Fibroblast of lung (primary cell): ENCODE measurements at places on chromosomes 13 and 19. TPM values are rescaled to one million over a fixed set of nuclear protein-coding genes. Genes with fewer than 3 reads are reported as not detected.

The URAD gene
- not detected in 2 replicates for total RNA-seq

- H3K27me3 ChIP-seq: no peaks in the 10 kb centered on the region
- peak overlapping the region; percentile 26 for H3K27ac ChIP-seq
- peak overlapping the region; percentile 49 for H3K4me3 ChIP-seq
- H3K4me1 ChIP-seq: peaks cover 7% of the 10 kb centered on the region
- H3K36me3 ChIP-seq: no peaks in the 10 kb centered on the region
- DNase-seq: peak; percentile 41
Observed at GRCh38 chr13:23571431-23571830, 1.2 kb downstream of the TNFRSF19 start.

- no peaks in the 10 kb centered on the region for H3K36me3 ChIP-seq
- H3K4me3 ChIP-seq: no peak overlapping the region
- no peak for DNase-seq
- H3K4me1 ChIP-seq: no peaks in the 10 kb centered on the region
- no peak overlapping the region for H3K27ac ChIP-seq
- H3K27me3 ChIP-seq: no peaks in the 10 kb centered on the region
Observed at GRCh38 chr13:102784483-102784882, 10.9 kb upstream of the TEX30 start.

- no peak overlapping the region for H3K27ac ChIP-seq
- H3K4me1 ChIP-seq: peaks cover 2% of the 10 kb centered on the region
- DNase-seq: no peak
- H3K27me3 ChIP-seq: no peaks in the 10 kb centered on the region
Observed at GRCh38 chr13:51240178-51240577, 18.0 kb downstream of the FAM124A start.

DNA sequence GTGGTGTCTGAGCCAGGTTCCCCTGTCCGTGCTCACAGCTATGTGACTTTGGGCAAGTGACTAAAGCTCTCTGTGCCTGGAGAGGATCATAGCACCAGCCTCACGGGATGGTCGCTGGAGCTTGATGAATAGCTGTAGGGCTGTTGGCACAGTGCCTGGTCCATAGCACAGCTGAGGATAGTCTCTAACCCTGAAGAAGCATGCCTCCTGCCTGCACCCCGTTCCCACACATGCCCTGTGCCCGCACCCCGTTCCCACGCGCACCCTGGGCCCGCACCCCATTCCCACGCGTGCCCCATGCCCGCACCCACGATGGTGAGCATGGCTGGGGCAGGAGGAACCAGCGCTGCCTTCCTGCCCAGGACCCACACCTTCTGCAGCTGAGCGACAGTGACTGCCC lies 63.7 kb upstream of the F7 start:
- DNase-seq: no peak
- peaks cover 20% of the 10 kb centered on the region for H3K27me3 ChIP-seq
- H3K36me3 ChIP-seq: no peaks in the 10 kb centered on the region

The LILRA2 gene
- not detected in 2 replicates for total RNA-seq

The TRPC4 gene
- total RNA-seq: 1.7 and 2.6 TPM in 2 replicates

GRCh38 chr13:67283637-67284036 lies 53.5 kb upstream of the PCDH9 start:
- H3K4me3 ChIP-seq: no peak overlapping the region
- H3K27ac ChIP-seq: no peak overlapping the region
- H3K27me3 ChIP-seq: no peaks in the 10 kb centered on the region
- H3K4me1 ChIP-seq: no peaks in the 10 kb centered on the region

DNA sequence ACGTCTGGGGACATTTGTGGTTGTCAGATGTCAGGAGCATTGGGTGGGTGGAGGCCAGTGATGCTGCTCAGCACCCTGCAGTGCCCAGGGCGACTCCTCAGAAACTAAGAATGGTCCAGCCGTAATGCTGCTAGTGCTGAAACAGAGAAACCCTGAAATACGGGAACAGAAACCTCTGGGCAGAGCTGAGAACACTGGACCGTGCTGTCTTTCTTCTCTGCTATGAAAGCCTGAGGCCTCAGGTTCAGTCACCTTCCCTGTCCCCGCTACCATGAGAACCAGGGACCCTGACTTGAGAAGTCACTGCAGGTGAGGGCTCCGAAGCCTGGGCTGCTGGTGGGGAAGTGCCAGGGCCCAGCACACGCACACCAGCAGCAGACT lies 13.4 kb downstream of the CAPS start:
- no peaks in the 10 kb centered on the region for H3K27me3 ChIP-seq
- H3K36me3 ChIP-seq: peaks cover 50% of the 10 kb centered on the region
- peak overlapping the region; percentile 77 for H3K27ac ChIP-seq
- DNase-seq: no peak
- H3K4me1 ChIP-seq: peaks cover 13% of the 10 kb centered on the region
- no peak overlapping the region for H3K4me3 ChIP-seq

The KLF2 gene
- 3.3 and 19.2 TPM in 2 replicates for total RNA-seq

- DNase-seq: no peak
- H3K27me3 ChIP-seq: peaks cover 3% of the 10 kb centered on the region
- no peaks in the 10 kb centered on the region for H3K4me1 ChIP-seq
- H3K36me3 ChIP-seq: no peaks in the 10 kb centered on the region
Observed at GRCh38 chr13:50842251-50842989, 1.1 kb downstream of the DLEU7 start.

GRCh38 chr13:20349564-20350381 lies 117.7 kb upstream of the GJB6 start:
- H3K4me3 ChIP-seq: no peak overlapping the region
- H3K36me3 ChIP-seq: no peaks in the 10 kb centered on the region
- H3K27me3 ChIP-seq: no peaks in the 10 kb centered on the region
- H3K4me1 ChIP-seq: no peaks in the 10 kb centered on the region
